ENCODE measurements at places on chromosomes 11 and 22. TPM values are rescaled to one million over a fixed set of nuclear protein-coding genes. Genes with fewer than 3 reads are reported as not detected.

DNA sequence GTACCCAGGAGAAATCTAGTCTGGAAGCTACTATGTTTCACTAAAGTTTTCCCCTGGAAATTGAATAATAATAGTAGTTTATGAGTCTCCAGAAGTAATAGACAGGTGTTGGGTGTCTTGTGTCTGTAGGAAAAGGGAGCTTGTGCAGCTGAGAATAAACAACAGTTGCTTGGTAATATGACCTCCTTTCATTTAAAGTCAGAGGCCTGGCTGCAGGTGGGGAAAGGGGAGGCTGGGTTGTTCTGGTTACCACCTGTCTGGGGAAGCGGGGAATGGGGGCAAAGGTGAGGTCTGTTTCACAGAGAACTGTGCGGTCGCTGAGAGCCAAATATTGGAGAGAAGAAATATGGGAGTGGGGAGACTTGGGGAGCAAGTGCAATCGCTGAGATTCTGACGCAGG, 3.3 kb upstream of the GRAMD1B start:
- H3K27ac ChIP-seq = peak overlapping the region; percentile 46
- H3K27me3 ChIP-seq = peaks cover 13% of the 10 kb centered on the region
- peaks cover 10% of the 10 kb centered on the region for H3K4me1 ChIP-seq
- no peak for DNase-seq

DNA sequence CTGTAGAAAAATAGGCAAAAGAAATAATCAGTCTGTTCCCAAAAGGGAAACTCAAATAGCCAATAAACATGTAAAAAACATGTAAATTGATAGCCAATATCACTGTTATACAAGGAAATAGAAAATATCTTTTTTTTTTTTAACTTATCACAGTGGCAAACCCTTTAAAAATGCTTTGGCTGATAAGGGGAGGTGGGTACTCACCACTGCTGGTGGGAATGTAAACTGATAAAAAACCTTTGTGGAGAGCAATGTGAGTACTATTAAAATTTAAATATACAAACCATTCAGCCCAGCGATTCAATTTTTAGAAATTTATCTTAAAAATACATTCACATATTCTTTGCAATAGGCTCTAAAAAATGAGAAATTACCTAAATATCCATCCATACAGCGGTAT, 3.6 kb downstream of the RPUSD4 start:
- H3K36me3 ChIP-seq = peaks cover 67% of the 10 kb centered on the region
- H3K4me3 ChIP-seq = peak overlapping the region; percentile 35
- no peaks in the 10 kb centered on the region for H3K27me3 ChIP-seq
- peak overlapping the region; percentile 83 for H3K27ac ChIP-seq
- DNase-seq = no peak

DNA sequence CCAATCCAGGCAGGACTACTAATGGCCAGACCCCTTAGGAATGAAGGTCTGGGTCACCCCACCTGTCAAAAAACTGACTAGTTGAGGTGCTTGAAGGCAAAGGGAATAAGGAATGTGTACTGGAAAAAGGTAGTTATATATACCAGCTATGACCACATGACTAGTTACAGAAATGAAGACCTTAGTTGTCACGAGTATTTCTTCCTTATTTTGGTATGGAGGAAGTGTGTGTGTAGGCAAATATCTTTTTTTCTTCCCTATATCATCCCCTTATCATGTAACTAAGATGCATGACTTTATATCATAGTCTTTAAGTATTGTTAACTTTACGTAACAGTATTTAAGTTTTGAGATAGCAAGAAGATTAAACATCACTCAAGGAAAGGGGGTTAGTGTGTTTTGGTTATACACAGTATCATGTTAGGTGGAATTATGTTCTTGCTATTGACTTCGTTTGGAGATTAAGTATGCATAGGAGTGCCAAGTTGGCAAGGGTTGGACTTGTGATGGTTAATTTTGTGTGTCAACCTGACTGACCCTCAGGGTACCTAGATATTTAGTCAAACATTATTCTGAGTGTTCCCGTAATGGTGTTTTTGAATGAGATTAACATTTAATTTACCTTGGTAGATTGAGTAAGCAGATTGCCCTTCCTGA, 38.2 kb upstream of the NARS2 start:
- H3K36me3 ChIP-seq = no peaks in the 10 kb centered on the region
- H3K4me3 ChIP-seq = no peak overlapping the region
- H3K27ac ChIP-seq = no peak overlapping the region

DNA sequence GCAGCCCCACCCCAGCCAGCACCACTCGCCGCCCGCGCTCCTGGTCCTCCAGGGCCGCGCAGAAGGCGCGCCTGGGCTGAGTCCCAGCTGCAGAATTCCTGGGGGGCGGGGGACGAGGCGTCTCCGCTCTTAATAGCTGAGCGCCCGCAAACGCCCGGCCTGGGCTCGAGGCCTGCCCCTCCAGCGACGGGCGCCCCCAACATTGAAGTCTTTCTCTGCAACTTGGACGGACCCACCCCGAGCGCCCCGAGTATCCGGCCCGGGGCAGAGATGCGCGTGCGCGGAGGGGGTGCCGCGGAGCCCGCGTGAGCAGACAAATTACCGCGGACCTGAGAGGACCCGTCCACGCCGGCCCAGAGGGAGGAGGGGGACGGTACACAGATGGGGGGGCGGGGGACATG, 6.7 kb upstream of the SYT7 start:
- H3K4me1 ChIP-seq = peaks cover 7% of the 10 kb centered on the region
- no peaks in the 10 kb centered on the region for H3K36me3 ChIP-seq

DNA sequence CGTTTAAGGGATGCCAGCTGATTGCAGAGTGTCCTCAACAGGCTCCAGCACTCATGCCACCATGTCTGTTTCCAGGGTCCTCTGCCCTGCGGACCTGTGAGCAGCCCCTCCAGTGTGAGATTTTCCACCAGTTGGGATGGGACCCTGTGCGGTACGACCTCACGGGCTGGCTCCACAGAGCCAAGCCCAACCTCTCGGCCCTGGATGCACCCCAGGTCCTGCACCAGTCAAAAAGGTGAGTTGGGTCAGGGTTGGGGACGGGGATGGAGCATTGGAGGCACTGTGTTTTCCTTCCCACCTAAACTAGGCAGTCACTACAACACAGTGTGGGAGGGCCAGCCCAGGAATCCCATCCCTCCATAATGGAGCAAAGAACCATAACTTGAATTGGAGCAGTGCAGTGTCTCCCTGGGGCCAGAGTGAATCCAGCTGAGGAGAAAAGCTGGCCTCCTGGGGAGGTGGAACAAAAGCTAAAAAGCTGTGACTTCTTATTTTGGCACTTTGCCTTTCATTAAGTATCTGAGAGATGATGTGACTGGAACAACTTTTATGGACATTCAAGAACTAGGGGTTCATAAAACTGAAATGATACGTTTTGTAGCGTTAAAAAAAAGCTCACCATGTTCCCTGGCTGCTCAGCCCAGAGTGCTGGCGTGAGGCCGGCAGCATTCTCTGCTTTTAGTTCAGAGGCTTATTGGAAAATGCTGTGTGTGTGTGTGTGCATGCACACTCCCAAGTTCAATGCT, 101.8 kb downstream of the MYO18B start:
- no peak overlapping the region for H3K27ac ChIP-seq
- H3K36me3 ChIP-seq = peaks cover 99% of the 10 kb centered on the region
- H3K4me3 ChIP-seq = no peak overlapping the region
- no peaks in the 10 kb centered on the region for H3K4me1 ChIP-seq
- H3K27me3 ChIP-seq = no peaks in the 10 kb centered on the region

DNA sequence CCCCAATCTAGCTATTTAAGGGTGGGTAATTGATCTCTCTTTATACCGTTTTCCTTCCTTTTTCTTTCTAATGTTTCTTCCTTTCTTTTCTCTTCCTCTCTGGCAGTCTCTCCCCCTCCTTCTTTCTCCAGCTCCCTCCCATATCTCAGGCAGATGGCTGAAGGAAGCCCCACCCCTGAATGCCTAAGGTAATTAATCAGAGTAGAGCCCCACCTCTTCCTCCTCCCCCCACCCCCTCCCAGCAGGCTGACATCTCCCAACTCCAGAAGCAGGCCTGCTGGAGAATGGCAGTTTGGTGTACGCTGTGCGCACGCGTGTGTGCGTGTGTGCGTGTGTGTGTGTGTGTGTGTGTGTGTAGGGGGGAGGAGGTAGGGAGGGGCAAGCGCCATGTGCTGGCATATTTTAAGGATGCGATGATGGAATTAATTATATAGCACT, 122.6 kb downstream of the APOL5 start:
- H3K4me1 ChIP-seq = peaks cover 73% of the 10 kb centered on the region
- no peaks in the 10 kb centered on the region for H3K27me3 ChIP-seq
- H3K4me3 ChIP-seq = peak overlapping the region; percentile 67
- peak overlapping the region; percentile 85 for H3K27ac ChIP-seq
- DNase-seq = peak; percentile 92

GRCh38 chr11:133388975-133389568, 143.2 kb downstream of the OPCML start:
- no peaks in the 10 kb centered on the region for H3K4me1 ChIP-seq
- H3K36me3 ChIP-seq = no peaks in the 10 kb centered on the region
- no peaks in the 10 kb centered on the region for H3K27me3 ChIP-seq
- H3K4me3 ChIP-seq = no peak overlapping the region
- no peak overlapping the region for H3K27ac ChIP-seq

DNA sequence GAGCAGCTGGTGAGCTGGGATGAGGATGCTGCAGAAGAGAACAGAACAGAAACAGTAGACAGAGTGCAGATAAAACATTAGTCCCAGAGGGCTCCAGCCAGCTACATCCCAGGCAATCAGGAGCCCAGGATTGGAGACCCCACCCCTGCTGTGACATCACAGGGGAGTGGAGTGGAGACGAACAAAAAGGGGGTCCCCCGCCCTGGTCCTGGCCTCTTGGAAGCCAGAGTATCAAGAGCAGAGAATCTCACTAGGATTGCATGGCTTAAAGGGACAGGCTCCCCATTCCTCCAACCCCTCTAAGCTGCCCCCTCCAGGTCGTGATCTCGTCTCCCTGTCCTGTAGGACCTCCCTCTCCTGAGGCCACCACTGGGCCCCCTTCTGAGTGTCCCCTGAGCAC, at the start of gene P2RX3:
TSS of gene P2RX3 (plus strand) at position 211 of the 400 bp plus-strand sequence. CDS start 199 bp downstream, outside the sequence.
- H3K4me3 ChIP-seq = no peak within 1 kb of the TSS
- peaks cover 18% of the 10 kb centered on the region for H3K4me1 ChIP-seq
- no peak for DNase-seq
- no peaks in the 10 kb centered on the region for H3K27me3 ChIP-seq

GRCh38 chr22:47814474-47814873, 1052.0 kb downstream of the TBC1D22A start:
- no peak overlapping the region for H3K27ac ChIP-seq
- H3K27me3 ChIP-seq = no peaks in the 10 kb centered on the region
- no peaks in the 10 kb centered on the region for H3K4me1 ChIP-seq

GRCh38 chr11:77300695-77301094, 791 bp downstream of the GDPD4 start:
- H3K36me3 ChIP-seq = no peaks in the 10 kb centered on the region

DNA sequence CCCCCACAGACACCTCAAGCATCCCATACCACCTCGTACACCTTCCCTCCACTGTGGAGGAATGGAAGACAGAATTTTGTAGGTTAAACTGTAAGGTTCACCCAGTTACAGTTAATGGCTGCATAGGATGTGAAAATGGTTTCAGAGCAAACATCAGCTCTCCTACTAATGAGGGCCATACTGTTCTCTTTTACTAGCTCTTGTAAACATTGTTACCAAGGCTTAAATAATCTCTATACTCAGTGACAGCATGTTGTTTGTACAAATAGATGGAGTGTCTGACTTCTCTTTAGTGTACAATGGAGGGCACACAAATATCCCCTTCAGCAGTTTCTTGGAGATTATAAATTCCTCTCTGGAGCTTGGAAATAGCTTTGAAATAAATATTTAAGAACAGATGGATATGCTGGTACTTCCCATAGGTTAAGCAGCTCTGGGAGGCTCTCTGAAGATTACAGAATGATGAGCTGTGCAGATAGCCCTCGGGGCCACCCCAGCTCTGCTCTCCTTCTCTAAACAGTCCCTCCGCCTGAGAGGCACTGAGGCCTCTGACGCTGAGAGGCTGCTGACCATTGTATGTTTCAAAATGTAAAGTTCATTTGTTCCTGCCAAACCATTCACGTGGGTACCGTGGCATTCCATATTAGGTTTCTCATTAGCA, 25.7 kb downstream of the TTC12 start:
- no peaks in the 10 kb centered on the region for H3K4me1 ChIP-seq
- H3K4me3 ChIP-seq = no peak overlapping the region
- no peak overlapping the region for H3K27ac ChIP-seq
- no peaks in the 10 kb centered on the region for H3K27me3 ChIP-seq
- peaks cover 96% of the 10 kb centered on the region for H3K36me3 ChIP-seq

GRCh38 chr22:17944256-17944655, 80.1 kb downstream of the MICAL3 start:
- peaks cover 75% of the 10 kb centered on the region for H3K4me1 ChIP-seq
- no peaks in the 10 kb centered on the region for H3K36me3 ChIP-seq
- H3K4me3 ChIP-seq = no peak overlapping the region

DNA sequence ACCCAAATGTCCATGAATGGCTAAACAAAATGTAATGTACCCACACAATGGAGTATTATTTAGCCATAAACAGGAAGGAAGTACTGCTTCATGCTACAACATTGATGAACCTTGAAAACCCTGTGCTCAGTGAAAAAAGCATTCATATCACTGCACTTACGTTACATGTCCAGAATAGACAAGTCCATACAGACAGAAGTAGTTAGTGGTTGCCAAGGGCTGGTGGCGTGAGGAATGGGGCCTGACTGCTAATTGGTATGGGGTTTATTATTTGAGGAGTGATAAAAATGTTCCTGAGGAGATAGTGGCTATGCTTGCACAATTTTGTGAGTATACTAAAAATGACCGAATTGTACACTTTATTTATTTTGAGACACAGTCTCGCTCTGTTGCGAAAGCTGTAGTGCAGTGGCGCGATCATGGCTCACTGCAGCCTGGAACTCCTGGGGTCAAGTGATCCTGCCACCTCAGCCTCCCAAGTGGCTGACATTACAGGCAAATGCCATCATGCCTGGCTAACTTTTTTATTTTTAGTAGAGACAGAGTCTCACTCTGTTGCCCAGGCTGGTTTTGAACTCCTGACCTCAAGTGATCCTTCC, 7.7 kb upstream of the SYVN1 start:
- H3K27ac ChIP-seq = peak overlapping the region; percentile 69
- peaks cover 4% of the 10 kb centered on the region for H3K4me1 ChIP-seq
- H3K27me3 ChIP-seq = no peaks in the 10 kb centered on the region
- no peaks in the 10 kb centered on the region for H3K36me3 ChIP-seq
- peak overlapping the region; percentile 18 for H3K4me3 ChIP-seq

GRCh38 chr11:8833568-8834315, 77.2 kb upstream of the AKIP1 start:
- H3K36me3 ChIP-seq = no peaks in the 10 kb centered on the region
- H3K27me3 ChIP-seq = no peaks in the 10 kb centered on the region
- peak overlapping the region; percentile 75 for H3K27ac ChIP-seq
- no peak overlapping the region for H3K4me3 ChIP-seq
- DNase-seq = no peak

Gene PNPLA5
- not detected for polyA plus RNA-seq

Gene KRTAP5-8
- polyA plus RNA-seq = not detected

Gene ZNF215
- 0.23 TPM for polyA plus RNA-seq

Gene SPON1
- 0.53 TPM for polyA plus RNA-seq

Gene TEX12
- polyA plus RNA-seq = 0.33 TPM

Gene MMP10
- 0.17 TPM for polyA plus RNA-seq

Gene PATE2
- polyA plus RNA-seq = not detected

Gene GRIA4
- 0.17 TPM for polyA plus RNA-seq

Gene FAM227A
- 0.32 TPM for polyA plus RNA-seq

Gene ELMOD1
- 0.17 TPM for polyA plus RNA-seq

Data from psoas muscle (tissue), 8 donors.